Stimulated activated CD8-positive, alpha-beta memory T cell treated with anti-CD3 and anti-CD28 coated beads, Interleukin-7, amount 100 ng/mL, for 1 hour (primary cell): ENCODE measurements at places on chromosomes 4 and X.

DNA sequence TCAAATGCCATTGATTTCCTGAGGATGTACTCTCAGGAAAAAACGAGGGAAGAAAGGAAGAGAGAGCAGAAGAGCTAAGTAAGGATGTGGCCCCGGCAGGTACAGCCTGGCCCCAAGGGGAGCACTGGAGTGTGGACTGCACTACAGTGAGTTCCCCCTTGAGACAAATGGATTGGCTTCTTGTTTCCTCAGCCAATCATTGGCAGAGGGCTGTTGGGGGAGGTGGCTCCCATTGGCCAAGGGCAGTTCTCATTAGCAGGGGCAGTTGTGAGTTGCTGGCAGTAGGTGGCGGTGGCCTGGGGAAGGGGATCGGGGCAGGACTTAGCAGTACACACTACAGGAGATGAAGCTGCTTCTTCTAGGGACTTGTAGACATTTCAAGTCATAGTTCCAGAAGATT, 24.1 kb upstream of the OCIAD2 start:
- DNase-seq = no peak

GRCh38 chr4:163866728-163867315, 372.3 kb downstream of the TMA16 start:
- DNase-seq = no peak

- DNase-seq = no peak
Measured at GRCh38 chr4:114857831-114858230, 255.6 kb downstream of the NDST4 start.

- peak; percentile 25 for DNase-seq
Measured at GRCh38 chr4:4575284-4576211, 33.7 kb upstream of the STX18 start.

GRCh38 chr4:139647952-139648351, 17.7 kb upstream of the MGST2 start:
- DNase-seq = no peak

- DNase-seq = no peak
Measured at GRCh38 chr4:140125374-140125773, 28.6 kb downstream of the MAML3 start.

- DNase-seq = no peak
Measured at GRCh38 chrX:76279007-76279406, 106.1 kb downstream of the PBDC1 start.

DNA sequence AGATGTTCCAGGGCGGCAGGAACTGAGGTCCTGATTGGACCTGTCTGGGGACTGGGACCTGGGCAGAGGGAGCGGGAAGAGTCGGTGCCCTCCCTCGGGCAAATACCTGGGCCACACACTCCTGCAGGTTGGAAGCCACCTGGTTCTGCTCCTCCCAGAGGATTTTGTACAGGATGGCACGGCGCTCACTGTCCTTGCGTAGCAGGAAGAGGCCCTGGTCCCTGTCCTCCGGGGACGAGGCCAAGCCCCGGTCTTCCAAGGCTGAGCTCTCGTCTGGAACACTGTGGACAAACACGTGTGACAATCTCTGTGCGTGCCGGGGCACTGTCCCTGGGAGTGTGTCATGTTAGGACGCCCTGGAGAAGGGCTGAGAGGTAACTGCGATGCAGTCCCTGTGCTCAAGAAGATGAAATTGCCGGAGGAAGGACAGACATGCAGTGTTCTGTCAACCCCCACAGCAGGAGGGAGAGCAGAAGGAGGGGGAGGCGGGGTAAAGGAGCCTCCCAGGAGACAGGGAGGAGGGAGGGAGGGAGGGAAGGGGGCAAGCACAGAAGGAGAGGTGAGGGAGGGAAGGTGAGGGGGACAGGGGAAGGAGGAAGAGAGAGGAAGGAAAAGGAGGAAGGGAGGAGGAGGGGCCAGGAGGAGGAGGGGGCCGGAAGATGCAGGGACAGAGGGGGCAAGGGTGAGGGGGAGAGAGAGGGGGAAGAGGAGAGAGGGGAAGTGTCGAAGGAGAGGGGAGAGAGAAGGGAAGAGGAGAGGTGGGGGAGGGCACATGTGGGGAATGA, 29.0 kb downstream of the PDHA1 start:
- no peak for DNase-seq

- DNase-seq = no peak
Measured at GRCh38 chr4:160826339-160826679, 1337.5 kb downstream of the FSTL5 start.

- no peak for DNase-seq
Measured at GRCh38 chr4:26729547-26729946, 131.1 kb upstream of the STIM2 start.

- no peak for DNase-seq
Measured at GRCh38 chrX:18034945-18035344, 173.8 kb upstream of the RAI2 start.

DNA sequence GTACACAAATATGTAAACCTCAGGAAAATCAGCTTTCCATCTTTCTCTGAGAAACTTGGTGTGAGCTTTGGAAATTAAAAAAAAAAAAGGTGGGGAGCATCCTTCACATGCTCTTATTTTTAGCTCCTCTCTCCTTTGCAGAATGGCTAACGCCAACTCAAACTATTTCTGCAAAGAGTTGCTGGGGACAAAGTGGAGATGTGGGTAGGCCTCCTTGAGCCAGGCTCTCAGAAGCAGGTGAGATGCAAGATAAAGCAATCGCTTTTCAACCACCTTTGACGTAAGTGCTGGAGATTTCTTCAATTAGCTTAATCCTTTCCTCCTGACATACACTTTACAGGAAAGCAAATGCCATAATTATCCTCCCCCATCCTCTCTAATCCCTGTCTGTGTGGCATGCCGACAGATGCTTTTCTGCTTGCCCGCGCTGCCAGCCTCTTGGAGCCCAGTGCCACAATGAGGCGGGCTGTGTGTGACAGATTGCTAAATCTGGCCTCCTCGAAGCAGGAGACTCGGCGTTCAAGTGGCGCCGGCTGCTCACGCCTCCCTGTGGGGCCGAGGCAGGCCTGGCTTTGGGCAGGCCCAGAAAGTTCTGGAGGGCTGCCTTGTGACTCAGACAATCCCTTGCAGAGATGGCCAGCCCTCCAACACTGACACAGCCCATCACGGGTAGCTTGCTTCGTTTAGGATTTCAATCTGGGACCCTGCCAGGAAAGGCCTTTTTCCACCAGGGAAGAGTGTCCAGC, 64.9 kb upstream of the SOD3 start:
- DNase-seq = no peak

DNA sequence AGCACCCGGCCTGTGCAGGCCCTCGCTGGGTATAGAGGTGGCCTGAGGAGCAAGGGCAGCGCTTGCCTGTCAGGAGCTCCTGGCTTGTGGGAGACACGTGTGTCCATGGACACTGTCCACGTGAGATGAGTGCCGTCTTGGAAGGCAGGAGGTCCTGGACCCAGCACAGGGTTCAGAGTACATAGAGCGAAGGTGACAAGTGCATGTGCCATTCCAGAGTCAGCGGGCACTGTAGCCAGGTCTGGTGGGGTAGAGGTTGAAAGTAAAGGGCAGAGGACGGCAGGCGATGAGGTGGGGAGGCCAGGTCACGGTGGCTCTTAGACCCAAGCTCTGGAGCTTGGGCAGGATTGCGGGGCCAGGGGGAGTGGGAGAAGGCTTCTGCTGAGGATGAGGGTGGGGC, 28.4 kb upstream of the TADA2B start:
- no peak for DNase-seq
